ENCODE measurements at places on chromosomes 11 and 22.

- no peak for DNase-seq
Measured at GRCh38 chr11:134939905-134940304, 527.9 kb upstream of the B3GAT1 start.

DNA sequence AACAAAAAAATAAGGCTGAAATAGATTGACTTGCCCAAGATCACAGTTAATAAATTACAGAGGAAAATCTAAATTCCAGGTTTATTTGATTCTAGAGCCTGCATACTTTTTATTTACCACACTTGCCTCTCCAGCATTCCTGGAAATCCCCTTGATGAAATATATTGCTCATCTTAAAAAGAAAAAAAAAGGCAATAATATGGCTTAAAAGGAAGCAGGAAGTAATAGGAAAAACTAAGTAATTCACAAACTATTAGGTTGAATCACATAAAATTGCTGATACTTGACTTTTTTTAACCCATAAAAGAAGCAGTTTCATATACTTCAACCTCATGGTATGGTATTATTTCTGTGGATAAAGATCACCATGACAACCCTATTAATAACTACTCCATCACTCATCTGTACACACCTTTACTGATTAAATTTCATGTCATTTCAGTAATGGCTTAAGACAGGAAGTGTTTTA, 52.9 kb downstream of the COPB1 start:
- DNase-seq: no peak

- DNase-seq: no peak
Measured at GRCh38 chr11:120183701-120184141, 27.1 kb upstream of the OAF start.

GRCh38 chr11:18650859-18651557, 16.9 kb upstream of the SPTY2D1 start:
- DNase-seq: no peak

DNA sequence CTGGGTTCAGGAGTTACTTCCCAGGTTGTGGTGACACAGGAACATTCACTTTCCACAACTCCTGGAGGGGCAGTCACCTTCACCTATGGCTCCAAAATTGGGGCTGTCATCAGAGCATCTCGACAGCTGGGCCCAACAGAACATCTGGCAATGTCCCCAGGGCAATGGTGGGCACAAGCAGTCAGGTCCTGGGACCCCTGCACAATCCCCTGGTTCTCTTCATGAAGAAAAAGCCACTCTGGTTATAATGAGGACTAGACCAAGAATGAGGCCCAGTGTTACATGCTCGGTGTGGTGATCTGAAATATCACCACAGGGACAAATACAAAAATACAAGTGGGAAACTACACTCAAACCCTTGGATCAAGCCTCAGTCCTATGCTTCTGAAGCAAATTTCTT, 89.0 kb upstream of the VPREB1 start:
- DNase-seq: no peak

DNA sequence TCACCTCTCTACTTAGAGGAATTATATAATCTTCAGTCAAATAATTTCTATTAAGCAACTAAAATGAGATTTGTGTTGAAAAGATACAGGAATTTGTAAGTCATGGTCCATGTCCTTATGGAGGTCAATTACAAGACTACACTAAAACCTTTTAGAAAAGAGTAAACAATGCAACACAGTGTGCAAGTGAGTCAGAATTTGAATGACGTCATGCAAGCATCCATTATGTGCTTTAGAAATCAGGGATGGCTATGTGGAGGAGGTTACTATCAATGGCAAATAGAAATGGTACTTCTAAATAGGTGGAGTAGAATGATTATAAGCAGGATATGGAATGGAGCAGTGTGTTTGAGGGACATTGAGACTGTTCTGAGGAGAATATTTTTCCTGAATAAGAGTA, 16.6 kb downstream of the OR10D3 start:
- no peak for DNase-seq

- no peak for DNase-seq
Measured at GRCh38 chr11:69904161-69904973, 85.2 kb upstream of the FGF3 start.

DNA sequence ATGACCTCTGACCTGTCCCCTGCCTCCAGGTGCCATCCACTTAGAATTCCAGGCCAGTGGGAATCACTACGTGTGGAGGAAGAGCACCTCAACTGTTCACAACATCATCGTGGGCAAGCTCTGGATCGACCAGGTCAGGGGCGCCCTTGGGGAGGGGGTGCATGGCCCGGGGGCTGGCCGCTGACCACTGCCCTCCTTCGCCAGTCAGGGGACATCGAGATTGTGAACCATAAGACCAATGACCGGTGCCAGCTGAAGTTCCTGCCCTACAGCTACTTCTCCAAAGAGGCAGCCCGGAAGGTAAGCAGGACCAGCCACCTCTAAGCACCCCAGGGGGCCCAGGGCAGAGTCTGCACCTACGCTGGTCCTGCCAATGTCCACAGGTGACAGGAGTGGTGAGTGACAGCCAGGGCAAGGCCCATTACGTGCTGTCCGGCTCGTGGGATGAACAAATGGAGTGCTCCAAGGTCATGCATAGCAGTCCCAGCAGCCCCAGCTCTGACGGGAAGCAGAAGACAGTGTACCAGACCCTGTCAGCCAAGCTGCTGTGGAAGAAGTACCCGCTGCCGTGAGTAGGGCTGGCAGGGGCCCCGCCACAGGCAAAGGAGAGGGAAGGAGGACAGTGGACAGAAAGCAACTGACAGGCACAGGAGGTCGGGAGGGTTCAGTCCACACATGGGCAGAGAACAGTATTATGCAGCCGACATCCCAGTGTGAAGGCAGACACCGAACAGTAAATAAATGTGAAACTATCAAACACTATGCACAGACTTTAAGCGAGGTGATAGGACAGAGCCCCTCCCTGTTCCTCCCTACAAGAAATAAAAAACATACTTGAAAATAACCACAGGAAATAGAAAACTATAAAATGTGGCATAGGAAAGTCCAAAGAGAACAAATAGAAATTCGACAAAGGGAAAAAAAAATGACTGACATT, 74.9 kb downstream of the MORC2 start:
- DNase-seq: no peak

DNA sequence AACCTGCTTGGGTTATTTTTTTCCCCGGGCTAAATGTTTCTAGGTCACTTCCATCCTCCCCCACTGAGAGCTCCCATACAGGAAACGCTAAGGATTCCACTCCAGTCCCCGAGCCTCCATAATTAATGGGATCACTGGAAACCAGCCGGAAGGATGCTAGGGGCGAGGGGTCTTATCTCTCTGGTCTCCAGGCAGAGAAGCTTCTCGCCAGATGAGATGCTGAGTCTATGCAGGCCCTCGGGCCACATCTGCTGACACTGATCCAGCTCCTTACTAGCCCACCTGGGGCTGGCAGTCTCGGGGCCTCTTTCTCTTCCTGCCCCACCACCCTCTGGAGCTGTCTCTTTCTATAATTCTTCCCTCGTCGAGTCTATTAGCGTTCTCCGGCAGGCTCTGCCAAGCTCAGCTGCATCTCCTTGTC, 125.9 kb upstream of the SYT13 start:
- peak; percentile 15 for DNase-seq

- peak; percentile 23 for DNase-seq
Measured at GRCh38 chr22:38788021-38788816, 5.7 kb downstream of the DNAL4 start.

- no peak for DNase-seq
Measured at GRCh38 chr11:61404641-61405040, 12.3 kb downstream of the TMEM216 start.

GRCh38 chr11:62896049-62896448, 15.4 kb downstream of the SLC3A2 start:
- DNase-seq: peak; percentile 18

GRCh38 chr11:1837171-1838076, 1.4 kb upstream of the TNNI2 start:
- DNase-seq: peak; percentile 25

DNA sequence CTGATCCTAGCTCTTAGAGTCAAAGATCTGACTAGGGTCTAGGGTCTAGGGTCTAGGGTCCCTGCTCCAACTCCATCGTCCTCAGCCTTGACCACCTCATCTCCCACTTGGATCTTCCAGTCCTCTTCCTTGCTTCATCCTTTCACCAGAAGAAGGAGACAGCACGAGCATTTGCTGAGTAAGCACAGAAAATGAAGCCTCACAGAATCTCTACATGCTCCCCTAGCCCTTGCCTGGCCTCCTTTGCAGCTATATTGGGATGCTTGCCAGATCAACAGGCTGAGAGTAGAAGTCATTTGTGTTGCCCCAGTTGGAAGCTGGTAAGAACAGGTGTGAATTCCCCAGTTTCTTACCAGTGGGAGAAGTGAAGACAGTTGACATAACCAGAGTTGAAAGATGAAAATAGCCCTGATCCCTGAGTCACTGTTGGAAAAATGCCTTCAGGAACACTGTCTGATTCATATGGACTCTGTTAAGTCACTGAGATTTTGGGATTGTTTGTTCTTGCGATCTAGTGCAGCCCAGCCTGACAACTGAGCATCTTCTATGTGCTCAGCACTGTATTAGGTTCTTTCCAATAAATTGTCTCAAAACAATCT, 552.5 kb downstream of the INSC start:
- DNase-seq: no peak

DNA sequence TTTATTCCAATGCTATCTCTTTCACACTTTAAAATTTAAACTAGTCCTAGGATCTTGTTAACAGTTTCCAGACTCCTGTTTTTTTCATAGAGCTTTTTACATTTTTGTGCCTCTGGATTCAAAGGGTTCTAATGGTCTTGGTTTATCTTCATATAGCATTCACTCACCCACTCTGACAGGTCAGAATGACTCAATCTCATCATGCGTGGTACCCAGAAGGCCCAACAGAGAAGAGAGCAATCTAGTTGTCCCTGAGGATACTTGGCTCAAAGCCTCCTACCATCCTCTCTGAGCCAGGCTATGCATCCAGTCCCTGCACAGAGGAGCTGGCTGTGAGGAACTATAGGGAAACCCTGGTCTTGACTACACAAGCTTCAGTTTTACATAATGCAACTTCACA, 27.5 kb downstream of the MAML2 start:
- no peak for DNase-seq

- no peak for DNase-seq
Measured at GRCh38 chr11:17561111-17561415, 14.0 kb downstream of the OTOG start.

DNA sequence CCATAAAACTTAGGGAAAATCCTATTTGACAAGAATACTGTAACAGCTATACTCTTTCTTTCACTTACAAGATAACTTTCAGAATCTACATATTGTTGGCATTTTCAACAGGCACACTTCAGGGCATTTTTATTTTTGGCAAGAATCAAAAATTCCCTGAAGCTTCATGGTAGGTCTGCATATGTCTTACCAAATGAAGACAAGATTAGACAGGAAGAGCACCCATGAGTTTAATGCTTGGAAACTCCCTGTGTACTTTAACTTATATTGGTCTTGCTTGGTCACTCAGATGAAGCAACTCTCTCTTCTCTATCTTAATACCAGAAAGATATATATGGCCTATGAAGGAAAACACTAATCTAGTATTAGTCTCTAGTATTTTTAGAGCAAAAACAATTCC, 137.7 kb downstream of the ATG16L2 start:
- DNase-seq: no peak

- DNase-seq: no peak
Measured at GRCh38 chr11:21561581-21561980, 631.3 kb upstream of the ANO5 start.

GRCh38 chr11:75561426-75562047, 516 bp upstream of the SERPINH1 start:
- DNase-seq: no peak

- DNase-seq: no peak
Measured at GRCh38 chr11:69241075-69241740, 52.7 kb upstream of the MYEOV start.

DNA sequence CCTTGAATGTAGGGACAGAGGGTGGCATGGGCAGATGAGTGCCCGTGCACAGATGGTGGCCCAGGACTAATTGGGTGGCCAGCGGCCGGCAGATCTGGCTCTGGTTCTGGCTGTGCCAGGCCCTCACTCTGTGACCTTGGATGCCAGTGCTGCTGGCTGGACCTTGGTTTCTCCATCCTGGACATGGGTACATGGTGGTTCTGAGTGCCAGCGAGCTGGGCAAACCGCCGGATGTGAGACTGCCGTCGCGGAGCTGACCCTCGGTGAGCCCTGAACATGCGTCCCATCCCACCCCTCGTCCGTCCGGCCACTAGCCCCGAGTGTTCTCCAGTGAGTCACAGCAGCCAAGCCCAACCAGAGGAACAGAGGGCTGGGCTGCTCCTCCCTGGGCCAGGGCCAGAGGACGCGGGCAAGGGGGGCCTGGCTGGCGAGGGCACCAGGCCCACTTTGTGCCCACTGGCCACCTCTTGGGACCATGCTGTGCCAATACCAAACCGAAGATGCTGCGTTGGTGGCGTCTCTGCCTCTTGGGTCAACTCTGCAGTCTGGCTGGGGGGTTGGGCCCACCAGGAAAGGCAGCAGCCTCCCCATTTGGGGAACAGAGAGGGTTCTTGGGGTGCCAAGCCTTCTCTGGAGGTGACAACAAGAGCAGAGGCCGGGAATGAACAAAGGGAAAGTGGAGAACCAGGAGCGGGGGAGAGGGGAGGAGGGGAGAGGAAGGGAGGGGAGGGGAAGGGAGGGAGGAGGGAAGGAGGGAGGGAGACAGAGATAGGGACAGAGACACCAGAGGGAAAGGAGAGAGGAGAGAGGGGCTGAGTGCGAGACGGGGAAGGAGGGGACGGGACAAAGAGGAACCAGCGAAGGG, 10.7 kb downstream of the LSP1 start:
- DNase-seq: peak; percentile 67
